ENCODE measurements at places on chromosomes 2 and 18.

- DNase-seq: no peak
These were observed 529.1 kb downstream of the IRS1 start for GRCh38 chr2:226270285-226271058.

GRCh38 chr18:77140030-77140429 is 7.4 kb upstream of the MBP start:
- no peak for DNase-seq

DNA sequence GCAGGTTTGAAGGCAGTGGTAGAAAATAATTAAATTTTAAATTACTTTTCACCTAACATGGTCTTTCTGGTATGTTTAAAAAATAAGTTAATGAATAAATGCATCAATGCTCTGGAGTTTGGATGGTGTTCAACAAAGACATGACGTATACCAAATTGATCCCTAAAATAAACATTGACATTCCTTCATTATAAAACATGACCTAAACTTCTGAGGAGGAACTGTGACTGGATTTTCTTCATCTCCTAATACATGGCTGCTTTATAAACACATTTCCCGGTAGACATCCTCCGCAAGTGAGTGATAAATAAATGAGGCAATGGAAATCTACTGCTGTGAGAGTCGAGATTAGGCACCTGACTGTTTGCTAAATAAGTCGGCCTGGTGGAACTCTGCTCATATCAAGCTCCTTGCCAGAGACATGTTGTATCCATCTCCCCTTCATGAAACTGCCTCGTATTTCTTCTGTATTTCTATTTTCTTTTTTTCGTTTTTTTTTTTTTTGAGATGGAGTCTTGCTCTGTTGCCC is 362.3 kb downstream of the RNF144A start:
- DNase-seq: no peak

DNA sequence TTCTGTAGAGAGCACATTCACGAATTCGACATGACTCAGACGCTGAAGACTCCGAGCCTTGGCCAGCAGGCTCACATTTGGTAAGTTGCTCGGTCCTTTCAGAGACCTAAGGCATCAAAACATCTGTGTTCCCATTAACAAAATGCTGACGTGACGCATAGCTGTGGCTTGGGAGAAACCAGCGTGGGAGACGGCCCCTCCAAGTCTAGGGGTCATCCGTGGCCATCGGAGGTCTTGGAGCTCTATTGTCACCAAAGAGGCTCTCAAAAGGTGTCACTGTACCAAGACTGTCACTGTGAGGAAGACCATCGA is 14.9 kb downstream of the FBLN7 start:
- no peak for DNase-seq

- no peak for DNase-seq
These were observed 137.5 kb downstream of the SH3RF3 start for GRCh38 chr2:109266496-109266895.

DNA sequence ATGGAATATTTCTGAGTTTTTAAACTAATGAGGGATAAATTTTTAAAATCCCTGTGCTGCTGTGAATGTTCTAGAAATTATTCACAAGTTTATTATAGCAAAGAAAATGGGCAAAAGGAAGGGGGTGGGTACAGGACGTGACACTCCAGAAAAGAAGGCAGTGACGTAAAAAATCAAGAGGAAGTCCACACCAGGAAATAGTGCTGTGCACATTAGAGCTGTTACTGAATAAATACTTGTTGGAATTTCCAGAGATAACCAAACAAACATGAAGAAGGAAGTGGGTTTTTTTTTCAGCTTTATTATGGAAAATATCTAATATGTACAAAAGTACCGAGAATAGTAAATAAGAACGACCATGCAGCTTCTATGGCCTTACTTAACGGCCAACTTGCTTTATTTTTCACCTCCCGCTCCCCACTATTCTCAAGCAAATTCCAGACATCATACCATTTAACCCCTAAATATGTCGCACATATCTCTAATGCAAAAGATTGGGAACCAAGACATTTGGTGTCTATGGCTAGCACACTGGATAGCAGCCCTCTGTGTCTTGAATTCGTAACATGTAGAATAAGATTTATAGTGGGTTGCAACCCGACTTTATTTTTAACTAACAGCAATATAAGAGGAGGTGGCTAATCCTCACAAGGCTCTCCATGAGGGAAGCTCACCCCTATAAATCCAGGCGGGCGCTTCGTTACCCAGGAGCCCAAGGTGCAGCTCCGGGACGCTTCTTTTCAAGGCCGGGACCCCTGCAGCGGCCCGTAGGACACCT is 580 bp upstream of the NDUFV2 start:
- DNase-seq: no peak

GRCh38 chr2:100654611-100655010 is 91.8 kb downstream of the PDCL3 start:
- no peak for DNase-seq

GRCh38 chr2:168841445-168841844 is 39.0 kb downstream of the NOSTRIN start:
- no peak for DNase-seq

DNA sequence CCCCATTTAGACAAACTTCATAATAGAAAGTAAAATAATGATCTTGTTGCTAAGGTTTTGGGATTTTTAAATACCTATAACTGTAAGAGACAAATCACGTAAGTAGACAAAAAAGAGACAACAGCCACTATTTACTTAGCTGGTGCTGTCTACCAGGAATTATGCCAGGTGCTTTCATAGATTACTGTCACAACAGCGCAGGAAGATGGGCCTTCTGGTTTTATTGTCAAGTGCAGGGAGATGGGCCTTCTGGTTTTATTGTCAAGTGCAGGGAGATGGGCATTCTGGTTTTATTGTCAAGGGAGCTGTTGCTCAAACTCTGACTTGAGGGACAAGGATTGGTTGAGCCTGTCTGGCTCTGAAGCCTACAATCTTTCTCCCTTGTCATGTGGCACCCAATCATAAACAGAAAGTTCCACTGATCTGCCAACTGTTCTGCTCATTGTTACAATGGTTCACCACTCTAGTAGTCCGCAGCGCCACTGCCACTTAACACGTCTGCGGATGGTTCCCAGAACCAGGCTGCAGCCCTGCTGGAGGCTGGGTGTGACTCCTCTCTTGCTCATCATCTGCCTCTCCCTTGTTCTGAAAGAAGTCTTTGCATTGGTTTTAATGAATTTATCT is 95.0 kb downstream of the RNF144A start:
- no peak for DNase-seq

DNA sequence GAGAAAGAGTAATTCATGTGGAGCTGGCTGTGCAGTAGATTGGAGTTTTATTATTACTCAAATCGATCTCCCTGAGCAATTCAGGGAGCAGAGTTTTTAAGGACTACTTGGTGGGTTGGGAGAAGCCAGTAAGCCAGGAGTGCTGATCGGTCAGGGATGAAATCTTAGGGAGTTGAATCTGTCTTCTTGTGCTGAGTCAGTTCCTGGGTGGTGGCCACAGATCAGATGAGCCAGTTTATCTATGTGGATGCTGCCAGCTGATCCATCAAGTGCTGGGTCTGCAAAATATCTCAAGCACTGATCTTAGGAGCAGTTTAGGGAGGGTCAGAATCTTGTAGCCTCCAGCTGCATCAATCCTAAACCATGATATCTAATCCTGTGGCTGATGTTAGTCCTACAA is 17.0 kb upstream of the UGT1A8 start:
- DNase-seq: no peak

GRCh38 chr18:75247611-75248421 is 37.2 kb downstream of the TSHZ1 start:
- no peak for DNase-seq

GRCh38 chr2:120729406-120730399 is 6.0 kb upstream of the GLI2 start:
- DNase-seq: no peak

DNA sequence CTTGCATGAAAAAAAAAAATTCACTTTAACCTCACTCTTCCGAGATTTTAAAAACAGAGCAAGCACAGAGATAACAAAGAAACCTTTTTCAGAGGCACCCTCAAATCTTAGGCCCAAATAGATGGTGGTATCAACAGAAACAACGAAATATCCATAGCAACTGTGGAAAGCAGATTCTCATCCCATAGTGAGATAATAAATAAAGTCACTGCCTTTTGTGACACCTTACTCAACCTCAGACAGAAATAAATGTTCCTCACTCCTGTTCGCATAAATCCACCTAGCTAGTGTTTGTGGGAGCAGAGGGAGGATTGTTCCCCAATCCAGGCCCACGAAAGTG is 60.9 kb upstream of the RTN4 start:
- no peak for DNase-seq

- no peak for DNase-seq
These were observed 52.8 kb downstream of the CHMP3 start for GRCh38 chr2:86510436-86510933.

- DNase-seq: no peak
These were observed 49.3 kb downstream of the MTERF4 start for GRCh38 chr2:241052677-241053360.

DNA sequence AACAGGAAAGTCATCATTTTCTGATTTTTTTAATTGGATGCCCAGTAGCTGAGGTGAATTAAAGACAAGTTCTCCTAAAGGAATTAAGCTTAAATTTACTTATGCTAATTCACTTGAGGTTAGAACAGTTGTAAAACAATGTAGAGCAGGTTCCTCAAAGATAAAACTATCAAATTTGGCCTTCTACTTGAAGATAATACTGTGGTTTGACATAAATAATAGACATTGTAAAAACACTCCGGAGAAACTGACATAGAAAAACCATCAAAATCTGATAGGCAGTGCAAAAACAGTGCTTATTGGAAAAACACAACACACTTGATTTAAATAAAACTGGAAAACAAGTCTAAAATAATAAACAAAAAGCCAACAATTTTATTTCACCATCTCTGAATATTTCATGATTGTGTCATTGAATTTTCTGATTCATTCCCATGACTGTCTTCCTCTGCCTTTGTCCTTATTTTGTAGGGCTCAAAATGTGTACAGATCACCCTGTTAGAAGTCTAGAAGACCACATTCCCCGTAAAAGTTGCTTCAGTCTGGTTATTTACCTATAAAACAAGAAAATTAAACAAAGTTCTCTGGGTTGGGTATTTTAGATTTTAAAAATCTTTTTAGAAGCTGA is 28.3 kb upstream of the SLC40A1 start:
- DNase-seq: no peak

DNA sequence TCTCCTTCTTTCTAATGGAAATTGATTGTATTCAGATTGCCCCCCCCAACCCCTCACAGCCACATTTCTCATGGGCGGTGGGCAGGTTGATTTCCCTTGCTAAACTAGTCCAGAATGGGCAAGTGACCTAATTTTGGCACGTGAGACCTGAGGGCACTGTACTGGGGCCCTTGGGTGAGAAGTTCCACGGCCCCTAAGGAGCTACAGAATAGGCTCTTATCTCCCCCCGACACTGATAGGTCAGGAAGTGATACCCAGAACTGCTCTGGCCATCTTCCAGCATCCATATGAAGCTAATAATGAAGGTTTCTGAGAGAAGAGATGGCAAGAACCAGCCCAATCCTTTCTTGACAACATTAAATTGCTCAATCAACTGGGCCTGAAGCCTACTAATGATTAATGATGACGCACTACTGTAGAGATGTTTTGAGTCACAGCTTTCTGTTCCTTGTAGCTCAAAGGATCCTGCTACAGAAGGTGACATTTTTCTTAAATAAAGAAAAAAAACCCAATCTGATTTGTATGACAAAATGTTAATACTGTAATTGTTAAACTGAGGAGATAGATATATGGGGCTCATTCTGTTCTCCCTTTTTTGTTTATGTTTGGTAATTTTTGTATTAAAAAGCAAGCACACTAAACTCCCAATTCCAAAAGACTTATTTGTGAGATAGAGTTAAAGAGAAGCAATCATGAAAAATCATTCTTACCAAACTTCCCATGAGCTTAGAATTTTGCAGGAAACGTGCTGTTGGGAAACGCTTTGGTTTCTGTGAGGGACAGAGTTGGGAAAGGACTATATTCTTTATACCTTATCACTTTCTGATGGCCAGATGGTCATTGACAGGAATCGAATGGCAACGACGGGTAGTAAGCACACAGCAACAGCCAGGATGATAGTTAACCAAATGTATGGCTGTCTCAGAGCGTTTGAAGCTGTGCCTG is 28.2 kb upstream of the NARS1 start:
- DNase-seq: no peak

GRCh38 chr18:44651478-44651877 is 29.2 kb upstream of the SETBP1 start:
- no peak for DNase-seq

DNA sequence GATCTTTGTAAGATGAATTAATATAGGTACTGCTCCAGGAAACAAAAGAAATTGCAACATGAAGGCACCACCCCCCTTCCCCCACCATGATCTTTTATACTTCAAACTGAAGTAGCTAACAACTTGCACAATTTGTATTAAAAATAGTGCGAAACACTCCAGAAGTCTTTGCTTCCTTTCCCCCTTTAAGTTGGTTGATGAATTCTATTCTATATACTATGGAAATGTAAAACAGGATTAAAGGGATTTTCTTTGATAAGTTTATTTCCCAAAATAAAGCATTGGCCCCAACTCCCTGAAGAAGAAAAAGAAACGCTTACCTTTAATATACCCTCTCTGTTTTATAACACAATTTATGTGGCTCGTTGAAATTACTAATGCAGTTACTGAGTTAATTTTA is 227.1 kb downstream of the ARHGAP15 start:
- DNase-seq: no peak

DNA sequence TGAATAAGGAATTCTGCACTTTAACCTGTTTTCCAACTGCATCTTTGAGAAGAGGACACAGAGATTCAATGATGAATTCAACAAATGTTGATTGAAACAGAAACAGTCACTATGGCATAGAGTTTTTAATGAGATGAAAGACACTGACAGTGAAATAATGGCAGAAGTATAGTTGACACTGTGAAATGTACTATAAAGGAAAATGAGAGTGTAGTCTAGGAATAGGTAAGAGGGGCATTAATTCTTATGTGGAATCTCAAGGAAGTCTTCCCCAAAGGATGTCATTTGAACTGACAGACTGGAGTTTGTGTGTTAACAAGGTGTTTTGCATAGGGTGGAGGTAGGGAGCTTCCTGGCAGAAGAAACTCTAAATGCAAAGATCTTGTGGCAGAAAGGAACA is 566.2 kb downstream of the TDRD15 start:
- DNase-seq: no peak

DNA sequence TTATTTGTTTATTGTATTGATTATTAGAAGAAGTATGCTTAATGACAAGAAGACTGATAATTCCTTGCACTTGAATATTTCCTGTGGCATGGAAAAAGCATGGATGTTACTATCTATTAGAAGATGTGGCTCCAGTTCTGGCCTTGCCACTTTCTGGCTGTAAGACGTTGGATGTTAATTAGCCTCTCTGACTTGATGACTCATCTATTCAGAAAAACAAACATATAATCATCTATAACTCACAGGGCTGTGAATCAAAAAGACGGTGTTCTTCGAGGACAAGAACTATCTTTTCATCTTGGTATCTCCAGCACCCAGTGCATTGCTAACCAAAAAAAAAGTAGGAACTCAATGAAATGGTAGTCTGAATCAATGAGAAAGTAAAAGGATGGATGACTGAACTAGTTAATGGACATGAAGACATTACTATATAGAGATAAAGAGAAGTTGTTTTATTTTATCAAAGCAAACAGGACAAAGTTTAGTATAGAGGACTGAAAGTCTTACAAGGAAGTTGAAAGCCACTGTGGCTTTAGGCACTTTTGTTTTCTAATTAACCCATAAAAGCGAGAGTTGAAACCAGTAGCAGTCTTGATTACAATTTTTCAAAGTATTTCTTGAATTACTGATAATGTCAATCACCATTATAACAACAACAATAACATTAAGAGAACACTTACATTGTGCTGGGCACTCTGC is 145.3 kb downstream of the RND3 start:
- no peak for DNase-seq

- DNase-seq: no peak
These were observed 1.9 kb upstream of the CABYR start for GRCh38 chr18:24136967-24137373.

GRCh38 chr2:42767080-42767898 is 3.4 kb upstream of the OXER1 start:
- no peak for DNase-seq
